ENCODE measurements at places on chromosomes 6 and 20. TPM values are rescaled to one million over a fixed set of nuclear protein-coding genes. Genes with fewer than 3 reads are reported as not detected.

The CTCFL gene
- not detected for total RNA-seq

The SRXN1 gene
- total RNA-seq, result 85.9 TPM

The DNAAF9 gene
- 10.0 TPM for total RNA-seq

The CRISP2 gene
- not detected for total RNA-seq

The RAMACL gene
- total RNA-seq, result 0.43 TPM

The MCUR1 gene
- total RNA-seq, result 7.6 TPM

The VARS2 gene
- total RNA-seq, result 13.4 TPM

The ARFGAP1 gene
- total RNA-seq, result 61.4 TPM

The FOXC1 gene
- 2.3 TPM for total RNA-seq

The NR2E1 gene
- not detected for total RNA-seq

The BTNL2 gene
- not detected for total RNA-seq

The POFUT1 gene
- total RNA-seq, result 23.6 TPM

The HLA-DRA gene
- total RNA-seq, result 0.17 TPM

The TSPO2 gene
- total RNA-seq, result not detected

The C6orf118 gene
- total RNA-seq, result not detected

The EEF1A2 gene
- total RNA-seq, result 0.79 TPM

The TGM3 gene
- 0.09 TPM for total RNA-seq

The KAT14 gene
- 17.0 TPM for total RNA-seq

The PROKR2 gene
- not detected for total RNA-seq

The HLA-F gene
- 3.9 TPM for total RNA-seq

The ARHGAP18 gene
- 20.2 TPM for total RNA-seq

The COL20A1 gene
- not detected for total RNA-seq

The TNNC2 gene
- 6.7 TPM for total RNA-seq

The SAMD5 gene
- 0.26 TPM for total RNA-seq
